ENCODE measurements at places on chromosomes 7 and 10.

GRCh38 chr10:5720182-5720581 is 35.5 kb downstream of the TASOR2 start:
- no peak for DNase-seq

DNA sequence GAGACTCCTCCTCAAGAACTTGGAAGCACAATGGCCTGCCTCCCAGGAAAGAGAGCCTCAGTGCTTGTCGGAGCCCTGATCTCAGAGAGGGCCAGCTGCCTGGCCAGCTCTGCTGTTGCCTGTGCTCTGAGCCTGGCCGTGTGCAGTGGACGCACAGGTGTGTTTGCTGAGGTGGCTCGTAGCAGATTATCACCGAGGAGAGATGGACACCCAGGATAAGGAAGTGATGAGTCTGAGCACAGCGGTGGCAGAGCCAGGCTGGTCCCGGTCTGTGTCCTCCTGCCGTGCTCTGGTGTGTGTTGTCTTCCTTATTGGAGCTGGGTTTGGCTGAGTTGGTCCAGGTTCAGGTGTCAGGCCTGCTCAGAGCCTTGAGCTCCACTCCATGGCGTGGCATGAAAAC is 208.5 kb downstream of the EBF3 start:
- no peak for DNase-seq

GRCh38 chr7:90244909-90245851 is at the start of gene CFAP69:
Gene CFAP69 (plus strand): TSS chr7:90245174. CDS start chr7:90245425, 251 bp downstream.
- peak; percentile 87 for DNase-seq

GRCh38 chr7:153190452-153190851 is 430.9 kb downstream of the ACTR3B start:
- peak; percentile 0 for DNase-seq

GRCh38 chr10:130215151-130215930 is 79.2 kb downstream of the GLRX3 start:
- DNase-seq = no peak

DNA sequence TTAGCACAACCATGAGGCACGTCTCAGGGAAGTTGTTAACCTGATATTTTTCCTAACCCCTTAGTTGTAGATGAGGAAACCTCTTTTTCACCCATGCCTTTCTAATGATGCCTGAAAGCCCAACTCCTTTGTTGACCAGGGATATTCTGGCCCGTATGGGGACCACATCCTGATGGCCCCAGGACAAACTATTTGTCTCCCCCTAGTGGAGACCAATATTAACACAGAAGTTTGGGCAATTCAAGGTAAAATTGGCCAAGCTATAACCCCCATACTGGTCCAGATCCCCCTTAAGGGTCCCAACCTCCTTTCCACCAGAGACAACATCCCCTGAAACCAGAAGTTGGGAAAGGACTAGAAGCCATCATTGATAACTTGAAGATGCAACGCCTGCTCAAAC is 893.3 kb downstream of the SORCS1 start:
- DNase-seq = no peak

- DNase-seq = no peak
These were observed 61.3 kb downstream of the KLRG2 start for GRCh38 chr7:139422126-139422525.

DNA sequence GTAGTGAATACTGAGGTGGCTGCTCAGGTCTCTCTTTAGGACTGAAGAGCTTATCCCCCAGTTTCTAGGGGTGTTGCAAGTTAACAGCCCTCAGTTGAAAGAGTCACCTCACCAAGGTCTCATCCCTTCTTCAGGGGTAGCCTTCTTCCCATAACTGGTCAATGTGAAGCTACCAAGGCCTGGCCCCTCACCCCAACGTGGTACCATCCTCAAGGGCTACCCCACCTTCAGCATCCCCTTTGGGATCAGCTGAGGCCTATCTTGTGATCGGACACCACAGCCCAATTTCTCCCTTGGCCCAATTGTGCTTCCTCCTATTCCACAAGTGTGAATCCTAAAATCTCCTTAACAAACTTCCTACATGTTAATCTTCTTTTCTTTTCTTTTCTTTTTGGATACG is 289.5 kb upstream of the MKLN1 start:
- DNase-seq = no peak

- no peak for DNase-seq
These were observed 221.3 kb upstream of the SMIM30 start for GRCh38 chr7:113339661-113340060.

DNA sequence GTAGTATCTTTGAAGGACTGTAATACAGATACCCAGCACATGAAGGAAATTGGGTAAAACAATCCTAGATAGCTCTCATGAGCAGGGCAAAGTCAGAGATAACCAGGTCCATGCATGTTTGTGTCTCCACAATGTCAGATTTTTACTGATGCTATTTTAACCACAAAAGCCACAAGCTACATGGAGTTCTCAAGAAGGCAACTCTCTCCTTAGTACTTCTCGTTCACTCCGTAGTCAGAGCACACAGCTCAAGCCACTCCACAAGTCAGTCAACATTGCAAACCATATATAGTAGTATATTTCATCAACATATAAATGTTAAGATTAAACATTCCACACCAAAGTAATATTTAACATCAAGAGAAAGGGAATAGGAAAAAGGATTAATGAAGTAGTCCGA is 98.0 kb upstream of the PIK3CG start:
- no peak for DNase-seq

DNA sequence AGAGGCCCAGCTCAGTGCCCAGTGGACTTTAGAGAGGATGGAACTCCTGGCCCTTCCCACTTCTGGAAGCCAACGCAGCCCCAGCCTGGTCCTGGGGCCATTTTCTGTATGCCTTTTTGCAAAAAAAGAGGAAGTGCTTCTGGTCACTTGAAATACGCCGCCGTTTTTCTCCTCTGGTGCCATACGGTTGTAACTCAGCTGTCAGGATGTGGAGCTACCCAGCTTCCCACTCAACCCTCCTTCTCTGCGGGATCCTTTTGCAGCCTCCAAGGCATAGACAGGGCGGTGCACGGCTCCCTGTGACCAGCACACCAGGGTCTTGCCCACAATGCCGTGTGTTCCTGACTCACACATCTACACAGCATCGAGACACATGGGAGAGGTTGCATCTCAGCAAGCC is 369.6 kb downstream of the TCERG1L start:
- no peak for DNase-seq

DNA sequence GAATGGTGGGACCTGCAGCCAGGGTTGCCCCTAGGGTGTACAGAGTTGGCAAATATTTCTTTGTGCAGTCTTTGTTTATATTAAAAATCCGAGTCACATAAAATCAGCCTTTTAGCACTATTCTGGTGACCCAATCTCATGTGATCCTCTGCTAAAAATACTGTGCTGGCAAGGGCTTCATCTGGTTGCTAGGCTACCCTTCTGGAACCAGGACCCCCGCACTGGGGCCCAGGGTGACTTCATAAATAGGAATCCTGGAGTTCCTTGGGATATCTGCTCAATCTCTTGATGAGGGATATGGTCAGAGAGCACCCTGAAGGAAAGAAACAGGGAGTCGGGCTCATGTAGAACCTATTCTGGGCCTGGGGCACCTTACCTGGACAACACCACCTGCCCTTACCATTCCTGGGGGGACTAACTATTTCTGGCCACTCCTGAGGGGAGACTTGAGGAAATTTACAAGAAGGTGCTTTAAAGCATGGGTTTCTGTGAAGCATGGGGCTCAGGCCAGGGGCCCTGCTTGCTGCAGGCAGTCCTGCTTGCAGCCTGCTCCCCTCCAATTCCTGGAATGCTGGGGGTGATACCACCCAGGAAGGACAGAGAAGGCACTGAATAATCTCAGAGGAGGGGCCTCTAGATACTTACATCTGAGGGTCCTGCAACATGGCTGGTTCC is 44.7 kb downstream of the SH2D4B start:
- DNase-seq = no peak

DNA sequence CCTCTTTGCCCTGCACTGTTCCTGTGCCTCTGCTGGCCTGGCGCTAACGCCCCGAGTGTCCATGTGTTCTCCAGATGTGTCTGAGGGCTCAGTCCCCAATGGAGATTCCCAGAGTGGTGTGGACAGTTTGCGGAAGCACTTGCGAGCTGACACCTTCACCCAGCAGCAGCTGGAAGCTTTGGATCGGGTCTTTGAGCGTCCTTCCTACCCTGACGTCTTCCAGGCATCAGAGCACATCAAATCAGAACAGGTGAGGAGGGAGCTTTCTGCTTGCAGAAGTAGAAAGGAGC is 60.9 kb downstream of the PAX2 start:
- DNase-seq = no peak

- DNase-seq = no peak
These were observed 19.8 kb downstream of the ITGB8 start for GRCh38 chr7:20350518-20350951.

GRCh38 chr10:23413629-23414089 is 25.2 kb upstream of the OTUD1 start:
- no peak for DNase-seq

DNA sequence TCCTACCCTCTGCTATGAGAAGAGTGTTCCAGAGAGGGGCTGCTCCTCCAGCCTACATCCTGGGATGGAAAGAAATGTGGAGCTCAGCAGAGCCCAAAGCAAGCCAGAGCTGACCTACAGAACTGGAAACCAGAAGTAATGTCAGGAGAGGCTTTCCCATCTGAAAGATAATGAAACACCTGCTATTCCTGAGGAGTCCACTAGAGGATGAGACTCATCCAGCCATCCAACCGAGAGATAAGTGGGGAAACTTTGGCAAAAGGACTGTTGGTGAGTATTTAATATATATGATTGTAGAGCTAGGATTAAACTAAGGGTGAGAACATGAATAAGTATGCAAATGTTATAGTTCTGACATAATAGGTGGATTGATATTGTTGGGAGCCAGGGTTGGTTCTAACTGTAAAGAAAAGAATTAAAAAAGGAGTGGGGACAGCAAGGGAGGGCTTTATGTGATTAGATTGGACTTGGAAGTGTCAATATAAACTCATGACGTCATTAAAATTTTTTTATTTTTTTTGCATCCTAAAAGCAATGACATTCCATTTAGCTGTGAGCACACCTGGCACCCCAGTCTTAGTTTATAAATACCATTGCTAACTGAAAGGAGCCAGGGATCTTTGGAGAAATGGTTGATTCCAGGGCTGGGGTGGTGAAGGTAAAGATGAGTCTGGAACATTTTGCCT is 312.8 kb upstream of the NFE2L3 start:
- DNase-seq = no peak

DNA sequence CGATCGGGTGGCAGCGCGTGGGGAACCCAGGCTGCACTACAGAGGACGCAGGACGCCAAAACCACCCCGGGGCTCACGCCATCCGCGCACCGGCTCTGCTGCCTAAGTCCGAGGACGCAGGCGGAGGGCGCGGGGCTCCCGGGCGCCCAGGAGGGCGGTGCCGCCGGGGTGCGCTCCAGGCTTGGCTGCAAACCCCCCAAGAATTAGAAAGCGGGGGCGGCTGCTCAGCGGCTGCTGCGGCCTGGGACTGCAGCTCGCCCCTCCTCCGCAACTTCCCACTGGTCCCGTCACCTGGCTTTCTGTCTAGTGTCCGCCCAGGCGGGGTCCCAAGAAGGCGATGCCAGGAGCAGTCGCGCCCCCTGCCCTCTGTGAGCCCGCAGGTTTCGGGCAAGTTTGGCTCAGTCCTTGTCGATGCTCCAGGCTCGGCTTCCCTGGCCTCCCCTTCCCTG is 1.7 kb upstream of the POU6F2 start:
- no peak for DNase-seq

DNA sequence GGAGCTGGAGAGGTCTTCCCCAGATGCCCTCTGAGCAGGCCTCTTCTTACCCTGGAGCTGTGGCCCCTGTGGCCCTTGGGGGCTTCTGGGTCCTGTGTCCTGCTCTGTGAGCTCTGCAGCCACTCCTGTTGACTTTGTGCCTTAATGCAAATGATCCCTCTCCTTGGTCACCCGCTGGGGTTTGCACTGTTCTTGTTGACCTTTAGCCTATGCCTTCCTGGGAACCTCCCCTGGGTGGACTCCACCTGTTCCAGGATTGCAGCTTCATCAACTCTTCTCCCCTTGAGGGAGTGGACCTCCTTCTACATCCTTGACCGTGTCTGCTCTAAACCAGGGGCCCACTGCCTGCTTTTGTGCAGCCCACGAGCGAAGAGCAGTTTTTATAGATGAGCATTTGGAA is 58.6 kb upstream of the CTBP2 start:
- DNase-seq = no peak

DNA sequence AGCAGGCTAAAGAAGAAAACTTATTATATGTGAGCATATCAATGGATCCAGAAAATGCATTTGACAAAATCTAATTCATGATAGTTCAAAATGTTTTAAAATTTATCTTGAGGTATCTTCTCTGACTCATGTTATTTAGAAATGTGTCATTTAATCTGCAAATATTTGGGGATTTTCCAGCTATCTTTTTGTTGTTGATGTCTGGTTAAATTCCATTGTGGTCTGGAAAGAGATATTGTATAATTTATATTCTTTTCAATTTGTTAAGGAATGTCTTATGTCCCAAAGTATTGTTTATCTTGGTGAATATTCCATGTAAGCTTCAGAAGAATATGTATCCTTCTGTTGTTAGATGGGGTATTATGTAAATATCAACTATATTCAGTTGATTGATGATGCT is 942.5 kb downstream of the KCNMA1 start:
- DNase-seq = no peak

- peak; percentile 39 for DNase-seq
These were observed 42.3 kb upstream of the SP8 start for GRCh38 chr7:20828947-20829346.

- no peak for DNase-seq
These were observed 188.6 kb upstream of the LYZL2 start for GRCh38 chr10:30818010-30818660.

- no peak for DNase-seq
These were observed 17.2 kb upstream of the MXI1 start for GRCh38 chr10:110190170-110190569.

- DNase-seq = no peak
These were observed 200.2 kb downstream of the DYNC1I1 start for GRCh38 chr7:95972523-95972922.

DNA sequence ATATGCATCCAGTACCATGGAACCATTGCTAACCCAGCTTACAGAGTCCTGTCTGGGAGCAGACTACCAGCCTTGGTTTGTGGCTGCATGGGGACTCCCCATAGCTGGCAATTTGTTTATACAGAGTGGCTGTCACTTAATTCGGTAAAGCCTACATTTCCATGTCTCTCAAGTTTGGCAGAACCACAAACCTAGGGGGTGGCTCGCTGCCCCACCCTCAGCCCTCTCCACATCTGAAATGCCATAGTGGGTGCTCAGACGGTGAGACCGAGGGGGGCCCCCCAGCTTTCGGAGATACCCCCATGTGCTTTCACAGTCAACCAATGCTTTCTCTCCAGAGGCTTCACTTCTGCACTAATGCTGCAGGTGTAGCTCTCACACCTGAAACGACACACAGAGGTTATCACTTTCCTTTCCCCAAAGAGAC is 75.5 kb upstream of the KAT6B start:
- no peak for DNase-seq

DNA sequence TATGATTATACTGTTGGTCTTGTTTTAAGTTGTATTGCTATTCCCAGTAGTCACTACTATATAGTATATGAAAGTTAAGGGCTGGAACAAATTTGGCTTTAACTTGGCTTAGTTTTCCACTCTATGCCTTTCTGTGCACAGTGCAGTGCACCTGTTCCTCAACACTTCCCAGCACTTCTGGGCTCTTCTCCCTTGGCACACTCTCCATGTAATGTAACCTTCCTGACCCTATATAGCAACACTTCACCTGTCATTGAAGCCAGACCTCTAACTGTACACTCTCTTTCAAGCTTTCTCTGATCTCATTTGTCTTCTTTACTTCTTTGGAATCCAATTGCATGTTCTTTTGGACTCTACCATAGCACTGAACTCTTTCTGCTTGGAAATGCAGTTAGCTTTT is 83.9 kb upstream of the SMIM30 start:
- DNase-seq = no peak

- DNase-seq = no peak
These were observed 38.9 kb downstream of the TMEM229A start for GRCh38 chr7:123993996-123994395.

- DNase-seq = no peak
These were observed 140.0 kb upstream of the TCERG1L start for GRCh38 chr10:131451407-131452015.
